ENCODE measurements at places on chromosomes 7 and 10. TPM values are rescaled to one million over a fixed set of nuclear protein-coding genes. Genes with fewer than 3 reads are reported as not detected.

- no peak overlapping the region for H3K4me3 ChIP-seq
- H3K27me3 ChIP-seq: no peaks in the 10 kb centered on the region
- DNase-seq: no peak
- H3K4me1 ChIP-seq: no peaks in the 10 kb centered on the region
- H3K36me3 ChIP-seq: peaks cover 15% of the 10 kb centered on the region
Observed at GRCh38 chr7:136228171-136228570, 251.0 kb upstream of the MTPN start.

Gene MYPN
- total RNA-seq: 0.05 TPM

- H3K27me3 ChIP-seq: peaks cover 12% of the 10 kb centered on the region
- peaks cover 7% of the 10 kb centered on the region for H3K36me3 ChIP-seq
- H3K4me1 ChIP-seq: no peaks in the 10 kb centered on the region
- DNase-seq: no peak
- no peak overlapping the region for H3K27ac ChIP-seq
- no peak overlapping the region for H3K4me3 ChIP-seq
Observed at GRCh38 chr10:113390896-113391295, 162.0 kb upstream of the HABP2 start.

- H3K36me3 ChIP-seq: no peaks in the 10 kb centered on the region
- no peak overlapping the region for H3K4me3 ChIP-seq
- no peak overlapping the region for H3K27ac ChIP-seq
- peaks cover 26% of the 10 kb centered on the region for H3K27me3 ChIP-seq
- H3K4me1 ChIP-seq: no peaks in the 10 kb centered on the region
Observed at GRCh38 chr10:620417-620816, 69.1 kb downstream of the DIP2C start.

GRCh38 chr10:50739618-50740292 is at the start of gene ASAH2B:
Gene ASAH2B (plus strand): TSS chr10:50739936. CDS start chr10:50745131, 5,195 bp downstream.
- peak within 1 kb of the TSS; percentile 92 for H3K4me3 ChIP-seq
- peak; percentile 73 for DNase-seq
- H3K27ac ChIP-seq: peak within 1 kb of the TSS; percentile 76
- no peaks in the 10 kb centered on the region for H3K36me3 ChIP-seq

DNA sequence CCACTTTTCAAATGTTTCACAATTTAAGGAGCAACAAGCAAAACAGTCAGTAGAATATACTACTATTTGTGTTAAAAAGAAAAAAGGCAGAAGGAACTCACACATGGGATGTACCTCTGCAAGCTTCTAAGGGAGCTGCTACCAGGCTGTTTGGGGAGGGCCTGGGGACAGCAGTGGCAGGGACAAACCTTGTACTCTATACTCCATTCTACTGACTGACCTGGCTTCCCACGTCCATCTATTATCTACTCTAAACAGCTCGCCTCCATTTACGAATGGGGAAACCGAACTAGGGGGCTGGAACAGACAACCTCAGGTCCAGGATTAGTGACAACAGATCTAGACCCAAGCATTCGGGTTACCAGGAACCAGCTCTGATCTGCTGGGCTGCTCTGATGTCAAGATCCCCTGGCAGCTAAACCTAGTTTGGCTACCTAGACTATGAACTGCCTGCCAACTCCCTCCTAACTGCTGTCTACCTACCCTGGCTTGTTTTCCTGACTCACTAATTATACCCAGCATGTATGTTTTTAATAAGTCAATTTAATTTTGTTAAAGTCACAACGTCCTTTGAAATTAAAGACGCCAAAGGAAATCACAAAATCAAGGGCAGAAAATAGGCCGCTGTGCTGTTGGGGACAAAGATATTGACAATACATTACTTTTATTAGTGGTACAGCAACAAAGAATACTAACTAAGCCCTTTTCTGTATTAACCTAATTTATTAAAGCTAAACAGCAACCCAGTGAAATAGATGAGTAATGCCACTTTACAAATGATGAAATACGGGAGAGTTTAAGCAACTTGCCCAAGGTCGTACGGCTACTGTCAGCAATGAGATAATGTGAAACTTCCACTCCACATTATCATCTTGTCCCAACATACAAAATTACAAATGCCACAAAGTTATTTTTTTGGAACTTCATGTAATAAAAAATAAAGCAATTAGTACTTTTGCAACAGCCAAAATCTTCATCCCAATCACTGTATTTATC is 5.3 kb downstream of the PSAP start:
- no peak overlapping the region for H3K27ac ChIP-seq
- H3K27me3 ChIP-seq: no peaks in the 10 kb centered on the region
- H3K36me3 ChIP-seq: no peaks in the 10 kb centered on the region
- H3K4me3 ChIP-seq: no peak overlapping the region
- no peak for DNase-seq

- H3K27me3 ChIP-seq: no peaks in the 10 kb centered on the region
- no peak for DNase-seq
- H3K36me3 ChIP-seq: no peaks in the 10 kb centered on the region
Observed at GRCh38 chr10:69328380-69328735, 50.1 kb downstream of the HK1 start.

Gene NEUROD6
- total RNA-seq: not detected

DNA sequence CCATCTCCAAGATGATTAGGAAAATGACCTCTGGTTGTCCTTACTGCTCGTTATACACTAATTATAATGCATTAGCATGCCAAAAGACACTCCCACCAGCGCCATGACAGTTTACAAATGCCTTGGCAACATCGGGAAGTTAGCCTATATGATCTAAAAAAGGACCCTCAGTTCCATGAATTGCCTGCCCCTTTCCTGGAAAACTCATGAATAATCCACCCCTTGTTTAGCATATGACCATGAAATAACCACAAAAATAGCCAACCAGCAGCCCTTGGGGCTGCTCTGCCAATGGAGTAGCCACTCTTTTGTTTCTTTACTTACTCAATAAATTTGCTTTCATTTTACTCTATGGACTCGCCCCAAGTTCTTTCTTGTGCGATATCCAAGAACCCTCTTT is 41.6 kb upstream of the KCNMA1 start:
- H3K4me3 ChIP-seq: no peak overlapping the region
- DNase-seq: no peak
- no peaks in the 10 kb centered on the region for H3K4me1 ChIP-seq
- no peaks in the 10 kb centered on the region for H3K36me3 ChIP-seq
- H3K27ac ChIP-seq: no peak overlapping the region

DNA sequence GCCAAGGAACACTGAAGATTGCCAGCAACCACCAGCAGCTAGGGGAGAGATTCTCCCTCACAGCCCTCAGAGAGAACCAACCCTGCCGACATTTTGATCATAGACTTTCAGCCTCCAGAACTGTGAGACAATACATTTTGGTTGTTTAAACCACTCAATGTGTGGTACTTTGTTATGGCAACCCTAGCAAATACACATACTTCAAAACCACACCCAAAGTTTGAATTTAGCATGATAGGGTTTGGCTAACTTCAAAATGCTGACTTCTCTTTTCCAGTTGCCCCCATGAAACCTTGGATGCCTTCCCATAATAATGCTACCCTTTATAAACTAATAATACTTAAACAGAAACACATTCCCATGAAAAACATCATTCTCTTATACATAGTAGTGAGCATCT is 149.8 kb downstream of the DGKI start:
- H3K4me1 ChIP-seq: no peaks in the 10 kb centered on the region
- H3K4me3 ChIP-seq: no peak overlapping the region
- no peak for DNase-seq
- no peak overlapping the region for H3K27ac ChIP-seq

GRCh38 chr10:130499541-130499940 is 363.4 kb downstream of the GLRX3 start:
- DNase-seq: no peak
- H3K36me3 ChIP-seq: no peaks in the 10 kb centered on the region
- H3K4me3 ChIP-seq: no peak overlapping the region

DNA sequence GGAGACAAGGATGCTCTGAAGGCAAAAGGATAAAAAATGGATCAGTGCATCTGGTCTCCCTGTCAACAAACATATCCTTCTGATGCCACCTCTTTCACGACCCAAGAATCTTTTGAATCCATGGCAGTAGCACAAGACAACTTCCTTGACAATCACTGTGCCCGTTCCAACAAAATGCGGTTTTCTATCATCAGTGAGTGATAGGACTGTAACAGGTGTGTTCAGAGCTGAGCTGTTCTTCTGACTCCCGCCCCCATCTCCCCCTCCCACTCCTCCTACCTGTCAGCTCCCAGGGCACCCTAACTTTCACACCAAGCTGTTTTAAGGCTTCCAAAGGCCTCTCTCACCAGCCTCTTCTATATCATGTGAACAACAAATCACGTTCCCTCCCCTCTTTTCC is 74.8 kb downstream of the PARD3 start:
- peaks cover 14% of the 10 kb centered on the region for H3K27me3 ChIP-seq
- no peak for DNase-seq
- no peak overlapping the region for H3K27ac ChIP-seq
- H3K4me1 ChIP-seq: no peaks in the 10 kb centered on the region

DNA sequence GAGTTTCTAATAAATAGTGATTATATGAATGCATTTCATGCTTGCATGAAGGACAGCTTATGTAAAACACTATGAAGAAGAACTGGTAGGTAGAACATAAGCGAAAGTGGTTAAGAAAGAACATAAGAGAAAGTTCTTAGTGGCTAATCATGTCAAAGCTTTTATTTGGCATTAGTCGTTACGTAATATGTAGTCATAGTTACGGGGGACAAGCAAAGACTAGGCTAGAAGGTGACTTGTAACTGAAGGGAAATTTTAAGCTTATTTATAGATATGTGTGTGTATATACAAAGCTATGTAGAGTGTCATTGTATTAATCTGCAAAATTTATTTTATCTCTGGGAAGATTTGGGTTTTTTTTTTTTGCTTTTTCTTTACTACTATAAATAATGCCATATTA is 36.9 kb downstream of the CAPZA2 start:
- H3K36me3 ChIP-seq: peaks cover 29% of the 10 kb centered on the region
- no peak overlapping the region for H3K27ac ChIP-seq
- DNase-seq: no peak

Gene OR2A1
- total RNA-seq: not detected

Gene ARHGEF5
- total RNA-seq: 3.8 TPM

Gene PLEKHS1
- 0.81 TPM for total RNA-seq

Gene GNG11
- total RNA-seq: not detected

DNA sequence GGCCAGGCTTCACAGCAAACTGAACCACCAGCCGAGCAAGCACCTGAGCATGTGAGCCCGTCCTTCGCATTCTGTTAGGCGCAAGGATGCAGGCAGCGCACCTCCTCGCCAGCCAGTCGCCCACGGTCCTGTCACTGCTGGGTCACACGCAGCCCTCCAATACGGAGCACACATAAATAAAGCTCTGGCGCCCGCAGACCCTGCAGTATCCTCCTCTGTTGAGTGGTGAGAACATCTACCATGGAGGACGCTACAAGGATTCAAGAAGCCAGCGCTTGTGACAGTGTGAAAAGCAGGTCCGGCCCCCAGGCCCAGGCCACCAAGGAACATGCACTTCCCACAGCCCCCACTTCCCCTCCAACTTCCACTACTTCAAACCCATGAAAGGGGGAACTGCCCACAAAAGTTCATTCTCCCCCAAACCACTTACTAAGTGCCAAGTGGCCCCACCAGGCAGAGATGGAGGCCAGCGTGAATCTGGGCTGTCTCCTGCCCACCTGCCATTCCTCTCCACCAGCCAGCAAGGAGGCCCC is 34.8 kb downstream of the VOPP1 start:
- H3K27ac ChIP-seq: peak overlapping the region; percentile 95
- no peaks in the 10 kb centered on the region for H3K27me3 ChIP-seq
- peak overlapping the region; percentile 67 for H3K4me3 ChIP-seq
- DNase-seq: no peak
- peaks cover 94% of the 10 kb centered on the region for H3K4me1 ChIP-seq
